ENCODE measurements at places on chromosomes 7 and 10.
A peak's percentile ranks its signal among the peaks of the same experiment; 100 is the strongest.

GRCh38 chr7:112784603-112785002 is 5.6 kb downstream of the TMEM168 start:
- no peak for DNase-seq

DNA sequence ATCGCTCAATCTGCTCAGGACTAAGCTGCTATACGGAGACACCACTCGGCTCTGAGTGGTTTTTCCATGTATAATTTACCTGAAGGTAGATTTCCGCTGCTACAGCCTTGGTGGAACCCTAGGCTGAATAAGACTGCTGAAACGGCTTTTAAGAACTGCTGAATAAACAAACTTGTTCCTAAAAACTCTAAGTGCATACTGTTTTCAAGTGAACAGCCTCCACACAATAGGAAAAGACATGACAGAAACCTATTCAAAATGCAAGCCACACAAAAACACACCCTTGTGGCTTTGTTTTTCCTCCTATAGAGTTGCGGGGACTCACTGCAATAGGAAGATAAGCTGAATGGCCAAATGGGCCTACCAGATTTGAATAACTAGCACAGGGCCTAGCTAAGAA is 117.2 kb downstream of the UBE2H start:
- no peak for DNase-seq

DNA sequence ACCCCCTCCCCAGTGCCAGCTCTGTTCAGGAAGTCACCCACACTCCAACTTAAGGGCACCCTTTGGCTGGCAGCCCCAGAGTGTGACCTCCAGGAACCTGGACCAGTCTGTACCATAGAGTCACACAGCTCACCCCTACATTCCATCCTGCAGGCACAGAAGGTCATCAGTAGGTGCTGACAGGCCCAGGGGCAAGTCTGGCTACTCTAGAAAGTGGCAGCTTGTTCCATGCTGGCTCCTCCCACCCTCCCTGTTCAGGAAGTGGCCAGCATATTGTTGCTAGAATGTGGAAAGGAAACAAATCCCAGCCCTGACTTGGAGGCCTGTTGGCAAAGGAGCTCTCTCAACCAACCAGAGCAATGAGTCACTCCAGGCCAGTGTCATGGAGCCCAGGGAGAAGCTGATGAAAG is 3.2 kb upstream of the NCOA4 start:
- DNase-seq, result no peak

- no peak for DNase-seq
Measured at GRCh38 chr10:19788075-19788686, 28.1 kb upstream of the PLXDC2 start.

GRCh38 chr7:28102797-28103196 is 77.8 kb downstream of the JAZF1 start:
- no peak for DNase-seq

GRCh38 chr10:94315975-94316464 is 46.7 kb downstream of the NOC3L start:
- DNase-seq, result no peak

DNA sequence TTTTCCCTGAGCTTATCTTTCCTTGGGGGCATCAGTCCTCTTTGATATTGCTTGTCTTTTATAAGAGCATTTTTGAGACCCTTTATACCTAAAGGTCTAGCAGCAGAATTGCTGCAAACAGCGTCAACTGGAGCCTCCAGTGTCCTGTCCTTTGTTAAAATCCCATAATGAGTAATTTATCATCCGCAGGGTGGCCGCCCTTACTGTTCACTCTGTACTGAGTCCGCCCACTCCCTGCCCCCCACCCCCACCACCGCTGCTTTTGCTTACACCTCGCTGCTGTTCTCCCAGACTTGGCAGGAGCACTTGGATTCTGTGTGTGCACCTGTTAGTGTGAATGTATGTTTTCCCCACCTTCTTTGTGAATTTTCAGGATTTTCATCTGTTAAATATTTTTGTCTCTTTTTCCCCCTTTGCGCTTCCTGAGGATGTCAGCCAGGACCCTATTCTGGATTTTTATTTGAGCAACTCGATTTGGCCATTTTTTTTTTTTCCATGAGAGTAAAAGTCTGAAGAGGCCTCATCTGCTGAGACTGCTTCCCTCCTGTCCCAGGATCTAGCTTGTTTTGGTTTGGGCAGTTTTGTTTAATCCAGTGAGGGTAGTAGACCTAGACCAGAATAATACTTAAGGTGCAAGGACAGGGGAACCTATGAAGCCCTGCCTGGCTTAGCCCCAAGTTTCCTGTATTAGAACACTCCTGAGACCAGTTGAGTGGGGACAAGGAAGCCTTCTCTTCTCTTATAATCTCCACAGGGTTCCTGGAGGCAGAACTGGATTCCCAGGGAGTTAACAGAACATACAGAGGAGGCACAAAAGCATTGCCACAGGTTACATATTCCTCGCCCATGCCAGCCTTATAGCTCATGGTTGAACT is 8.2 kb downstream of the AGFG2 start:
- peak; percentile 42 for DNase-seq

- no peak for DNase-seq
Measured at GRCh38 chr7:74627661-74628411, 29.7 kb upstream of the GTF2I start.

DNA sequence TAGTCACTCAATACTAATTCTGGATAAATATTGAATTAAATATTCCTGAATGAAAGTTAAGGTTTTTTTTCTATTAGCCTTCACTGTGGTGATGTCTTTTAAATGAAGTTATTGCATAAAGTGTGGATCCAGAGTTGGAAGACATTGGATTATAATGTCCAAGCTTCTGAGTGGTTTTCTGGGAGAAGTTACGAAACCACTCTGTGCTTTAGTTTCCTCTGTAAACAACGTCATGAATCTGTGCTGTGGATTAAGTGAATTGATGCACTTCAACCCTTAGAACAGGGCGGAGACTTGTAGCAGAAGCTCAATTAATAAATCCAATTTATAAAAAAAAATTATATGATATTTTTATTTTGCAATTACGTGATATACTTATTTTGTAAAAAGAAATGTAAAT is 271.7 kb downstream of the BICC1 start:
- no peak for DNase-seq

DNA sequence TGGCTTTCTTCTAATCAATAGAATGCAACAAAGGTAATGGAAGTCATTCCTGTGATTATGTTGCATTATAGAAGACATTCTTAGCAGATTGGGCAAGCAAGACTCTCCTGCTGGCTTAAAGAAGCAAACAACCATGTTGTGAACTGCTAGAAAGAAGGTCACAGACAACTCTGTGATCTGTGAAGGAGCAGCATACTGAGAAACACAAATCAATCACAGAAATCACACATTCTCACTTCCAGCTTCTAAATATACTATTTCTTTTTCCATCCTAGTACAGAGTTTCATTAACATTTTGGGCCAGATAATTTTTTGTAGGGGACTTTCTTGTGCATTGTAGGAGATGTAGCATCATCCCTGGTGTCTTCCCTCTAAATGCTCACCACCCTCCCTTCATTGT is 28.0 kb upstream of the PALS2 start:
- no peak for DNase-seq

- no peak for DNase-seq
Measured at GRCh38 chr7:138845711-138846110, 47.7 kb upstream of the ATP6V0A4 start.

GRCh38 chr7:45703911-45704682 is 129.9 kb downstream of the ADCY1 start:
- DNase-seq, result peak; percentile 11

GRCh38 chr7:77923419-77923818 is 124.8 kb downstream of the PHTF2 start:
- DNase-seq, result no peak

- no peak for DNase-seq
Measured at GRCh38 chr7:22617166-22617565, 109.8 kb upstream of the IL6 start.
